ENCODE measurements at places on chromosomes 12 and 14.

DNA sequence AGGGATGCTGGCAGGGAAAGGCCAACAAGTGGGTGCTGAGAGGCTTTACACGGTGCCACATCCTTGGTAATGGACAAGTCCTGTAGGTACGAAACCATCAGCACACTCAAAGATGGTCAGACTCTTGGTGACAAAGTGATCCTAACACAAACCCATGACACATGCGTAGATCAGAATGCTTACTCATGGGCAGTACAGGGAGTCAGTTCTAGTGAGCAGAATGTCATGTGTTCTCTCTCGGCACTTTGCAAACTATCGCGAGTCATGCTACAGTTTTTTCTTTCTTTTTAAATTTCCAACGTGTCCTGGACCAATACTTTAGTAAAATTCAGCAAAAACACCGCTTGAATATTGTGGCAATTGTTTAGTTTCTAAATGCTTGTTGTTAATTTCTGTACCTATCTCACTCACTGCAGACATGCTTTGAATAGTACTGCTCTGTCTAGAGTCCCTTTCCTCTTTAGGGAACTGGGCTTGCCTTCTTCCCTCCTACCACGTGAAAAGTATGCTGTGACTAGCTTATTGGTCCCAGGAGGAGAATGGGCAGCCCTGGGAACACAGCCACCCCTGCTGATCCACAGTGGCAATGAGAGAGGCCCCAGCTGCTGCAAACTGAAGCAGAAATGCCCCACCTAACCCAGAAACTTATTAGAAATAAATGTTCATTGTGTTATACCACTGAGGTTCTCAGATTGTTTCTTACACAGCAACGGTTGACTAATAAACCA, 62.4 kb downstream of the UBR7 start:
- no peak for DNase-seq

DNA sequence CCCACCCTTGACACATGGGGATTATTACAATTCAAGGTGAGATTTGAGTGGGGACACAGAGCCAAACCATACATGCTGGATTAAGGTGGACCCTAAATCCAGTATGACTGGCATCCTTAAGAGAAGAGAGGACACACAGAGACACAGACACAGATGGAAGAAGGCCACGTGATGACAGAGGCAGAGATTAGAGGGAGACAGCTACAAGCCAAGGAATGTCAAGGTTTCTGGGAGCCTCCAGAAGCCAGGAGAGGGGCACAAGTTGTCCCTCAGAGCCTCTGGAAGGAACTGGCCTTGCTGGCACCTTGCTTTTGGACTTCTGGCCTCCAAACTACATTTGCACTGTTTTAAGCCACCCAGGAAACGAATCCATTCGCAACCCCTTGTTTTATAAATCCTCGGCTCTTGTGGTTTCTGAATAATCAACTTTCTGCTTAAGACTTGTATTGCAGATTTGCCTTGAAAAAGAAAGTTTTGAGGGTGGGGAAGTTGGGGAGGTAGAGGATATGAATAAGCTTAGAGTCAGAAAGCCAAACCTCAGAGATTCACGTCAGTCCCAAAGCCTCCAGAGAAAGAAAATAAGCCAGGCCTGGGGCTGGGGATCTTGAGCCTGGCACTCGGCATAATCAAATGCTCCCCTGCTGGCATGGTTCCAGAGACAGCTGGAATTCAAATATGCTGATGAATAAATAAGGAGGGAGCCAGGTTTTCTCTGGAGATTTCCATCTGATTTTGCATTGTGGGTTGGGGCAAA, 224.2 kb upstream of the PWP1 start:
- DNase-seq, result no peak

GRCh38 chr14:64873506-64874219, 6.0 kb downstream of the SPTB start:
- no peak for DNase-seq

DNA sequence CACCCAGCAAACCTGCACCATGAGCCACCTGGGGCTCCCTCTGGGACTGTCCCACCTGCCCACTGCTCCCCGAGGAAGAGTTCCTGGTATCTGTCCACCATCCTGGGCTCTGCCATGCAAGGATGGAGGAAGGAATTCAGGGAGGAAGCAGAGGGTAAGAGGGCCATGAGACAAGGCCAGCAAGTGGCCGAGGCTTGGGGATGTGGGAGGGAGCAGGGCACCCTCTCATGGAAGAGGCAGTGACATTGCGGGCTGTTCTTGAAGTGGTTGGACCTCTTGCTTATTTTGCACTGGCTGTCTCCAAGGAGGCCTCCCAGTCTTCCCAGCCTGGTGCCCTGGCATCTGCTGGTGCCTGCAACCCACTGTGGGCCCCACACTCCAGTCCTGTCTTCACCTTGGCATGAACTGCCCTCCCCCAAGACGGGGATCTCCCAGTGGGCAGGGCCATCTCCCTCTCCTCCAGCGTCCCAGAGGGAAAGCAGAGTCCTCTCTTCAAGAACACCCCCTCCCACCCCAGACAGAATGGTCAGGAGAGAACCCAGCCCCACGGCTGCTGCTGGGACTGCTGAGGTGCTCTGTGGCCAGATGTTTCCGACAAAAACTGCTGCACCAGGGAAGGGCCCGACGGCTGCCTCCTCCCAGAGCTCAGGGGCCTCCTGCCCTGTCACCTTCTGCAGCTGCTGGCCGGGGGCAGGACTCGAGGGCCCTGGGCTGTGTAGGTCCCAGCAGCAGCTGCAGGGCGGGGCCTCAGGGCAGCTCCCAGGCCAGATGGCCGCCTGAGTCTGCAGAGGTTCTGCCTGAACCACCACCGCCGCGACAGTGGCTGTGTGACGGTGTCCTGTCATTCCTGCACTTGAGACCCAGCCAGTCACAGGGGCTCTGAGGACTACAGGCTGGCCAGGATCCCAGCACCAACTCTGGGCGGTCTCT, 1.8 kb upstream of the AKT1 start:
- no peak for DNase-seq

GRCh38 chr14:36619131-36619530, 36.7 kb upstream of the NKX2-8 start:
- DNase-seq, result no peak

DNA sequence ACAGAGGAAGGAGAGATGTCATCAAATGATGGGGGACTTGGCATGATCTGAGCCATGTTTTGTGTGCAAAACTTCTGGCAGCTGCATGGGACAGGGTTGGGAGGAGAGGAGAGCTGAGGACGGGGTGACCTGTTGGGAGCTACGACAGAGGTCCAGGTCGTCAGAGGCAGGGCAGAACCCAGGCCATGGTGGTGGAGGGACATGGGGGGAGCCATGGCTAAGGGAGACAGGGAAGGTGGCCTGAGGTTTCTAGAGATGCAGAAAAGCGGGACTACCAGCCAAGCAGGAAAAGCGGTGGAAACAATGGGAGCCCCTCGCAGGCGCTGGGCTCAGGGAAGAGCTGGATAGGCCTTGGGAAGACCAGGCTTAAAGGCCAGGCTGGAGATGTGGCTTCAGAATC, 88.3 kb downstream of the DICER1 start:
- DNase-seq, result no peak

- no peak for DNase-seq
These were observed 322.4 kb upstream of the CLEC14A start for GRCh38 chr14:38578278-38578681.

DNA sequence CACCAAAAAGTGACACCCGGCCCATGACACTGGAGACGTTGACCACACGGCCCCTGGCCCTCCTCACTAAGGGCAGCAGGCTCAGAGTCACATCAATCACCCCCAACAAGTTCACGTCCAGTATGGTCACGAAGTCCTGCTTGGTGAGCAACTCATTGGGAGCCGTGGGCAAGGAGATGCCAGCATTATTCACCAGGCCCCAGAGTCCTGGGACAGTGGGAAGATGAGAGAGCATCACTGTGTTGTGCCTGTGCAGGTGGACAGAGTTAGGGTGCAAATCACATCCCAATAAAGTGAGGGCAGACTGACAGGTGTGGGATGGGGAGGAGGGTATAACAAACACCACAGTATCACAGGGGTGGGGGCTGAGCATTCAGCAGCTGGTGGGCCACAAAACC, 2.5 kb downstream of the RDH16 start:
- no peak for DNase-seq

- DNase-seq, result no peak
These were observed 4.9 kb downstream of the PLD4 start for GRCh38 chr14:104929268-104930230.

GRCh38 chr14:101732118-101732517, 29.4 kb upstream of the PPP2R5C start:
- no peak for DNase-seq

DNA sequence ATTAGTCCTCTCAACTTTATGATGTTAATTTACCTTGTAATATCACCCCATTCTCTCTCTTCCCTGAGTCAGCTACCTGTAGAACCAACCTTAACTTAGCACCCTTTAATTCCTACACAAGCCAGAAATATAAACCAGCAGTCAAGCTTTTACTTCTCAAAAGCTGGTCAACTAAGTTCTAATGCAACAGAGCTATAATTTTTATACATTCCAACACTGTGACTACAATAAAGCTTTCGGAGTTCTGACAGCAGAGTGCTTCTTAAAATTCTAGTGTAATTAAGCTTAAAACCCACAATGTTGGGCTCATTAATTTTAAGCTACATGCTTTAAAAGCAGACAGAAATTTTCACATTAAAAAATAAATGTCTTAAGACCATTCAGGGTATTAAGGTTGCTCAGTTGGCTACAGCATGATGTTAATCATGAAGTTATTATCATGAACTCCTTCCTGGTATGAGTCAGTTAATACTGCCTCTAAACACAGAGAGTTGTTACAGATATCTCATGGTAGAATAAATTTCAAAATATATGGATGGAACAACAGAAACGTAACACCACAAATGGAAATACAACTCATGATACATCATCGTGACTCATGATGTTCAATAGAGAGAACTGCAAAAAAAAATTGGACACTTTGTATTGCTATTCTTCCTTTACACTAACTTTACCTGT, 126.7 kb downstream of the EPS8 start:
- no peak for DNase-seq

DNA sequence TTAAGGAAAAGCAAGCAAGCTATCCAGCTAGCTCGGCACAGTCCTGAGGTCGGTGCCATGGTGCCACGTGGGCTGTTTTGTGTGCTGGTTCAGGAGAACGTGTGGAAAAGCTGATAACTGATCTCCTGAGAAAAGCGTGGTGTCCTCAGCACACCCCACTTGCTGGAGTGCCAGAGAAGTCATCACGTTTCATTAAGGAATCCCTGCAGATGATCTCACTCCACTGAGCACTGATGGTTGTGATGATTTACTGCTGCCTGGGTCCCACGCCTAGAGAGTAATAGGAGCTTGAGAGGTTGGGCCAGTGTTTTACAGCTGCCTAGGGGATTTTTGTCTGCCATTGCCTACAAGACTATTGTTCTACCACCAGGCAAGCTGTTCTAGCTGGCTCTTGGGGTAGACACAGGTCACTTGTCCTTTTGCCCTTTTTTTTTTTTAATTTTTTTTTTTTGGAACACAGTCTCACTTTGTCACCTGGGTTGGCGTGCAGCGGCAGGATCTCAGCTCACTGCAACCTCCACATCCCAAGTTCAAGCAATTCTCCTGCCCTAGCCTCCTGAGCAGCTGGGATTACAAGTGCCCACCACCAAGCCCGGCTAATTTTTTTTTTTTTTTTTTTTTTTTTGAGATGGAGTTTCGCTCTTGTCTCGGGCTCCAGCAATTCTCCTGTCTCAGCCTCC, 42.3 kb upstream of the EVL start:
- DNase-seq, result no peak

DNA sequence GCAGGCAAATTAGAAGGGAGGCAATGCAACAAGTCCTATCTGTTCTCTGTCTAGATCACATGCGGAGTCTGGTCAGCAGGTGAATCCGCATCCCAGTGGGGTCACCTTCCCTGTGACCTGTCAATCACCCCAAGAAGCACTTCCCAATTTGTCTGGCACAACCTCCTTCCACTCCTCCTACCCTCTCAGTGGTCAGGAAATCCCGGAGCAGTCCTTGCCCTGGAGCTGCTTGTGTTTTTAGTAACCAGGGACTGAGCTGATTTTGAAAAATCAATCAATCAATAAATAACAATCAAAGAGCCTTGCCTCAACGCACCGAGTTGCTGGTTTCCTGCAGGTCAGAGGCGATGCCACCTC, 572 bp upstream of the ACSS3 start:
- DNase-seq, result peak; percentile 95

DNA sequence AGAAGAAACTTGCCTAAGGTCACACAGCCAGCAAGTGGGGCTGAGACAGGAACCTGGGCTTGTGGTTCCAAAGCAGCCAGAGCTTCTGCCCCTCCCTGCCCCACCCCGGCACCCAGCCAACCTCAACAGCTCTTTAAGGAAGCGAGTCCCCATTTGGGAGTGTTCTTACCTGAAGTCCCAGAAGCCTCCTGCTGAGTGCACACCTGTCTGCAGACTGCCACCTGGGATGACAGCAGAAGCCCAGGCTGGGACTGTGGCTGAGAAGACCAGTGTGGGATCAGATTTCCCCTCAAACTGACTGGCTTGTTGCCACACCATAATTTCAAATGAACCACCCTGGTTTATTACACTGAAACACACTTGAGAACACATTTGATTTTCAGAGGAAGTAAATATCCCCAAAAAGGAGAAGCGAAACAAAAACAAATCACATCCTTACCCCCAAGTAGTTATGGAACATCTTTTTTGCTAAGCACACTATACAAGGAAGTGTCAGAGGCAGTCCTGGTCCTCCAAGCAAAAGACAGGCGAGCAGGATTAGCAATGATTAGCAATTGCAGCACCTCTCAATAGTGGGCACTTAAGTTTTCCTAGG, 6.3 kb upstream of the RIN3 start:
- DNase-seq, result no peak

- DNase-seq, result no peak
These were observed 14.7 kb downstream of the HMGA2 start for GRCh38 chr12:65839027-65839426.

DNA sequence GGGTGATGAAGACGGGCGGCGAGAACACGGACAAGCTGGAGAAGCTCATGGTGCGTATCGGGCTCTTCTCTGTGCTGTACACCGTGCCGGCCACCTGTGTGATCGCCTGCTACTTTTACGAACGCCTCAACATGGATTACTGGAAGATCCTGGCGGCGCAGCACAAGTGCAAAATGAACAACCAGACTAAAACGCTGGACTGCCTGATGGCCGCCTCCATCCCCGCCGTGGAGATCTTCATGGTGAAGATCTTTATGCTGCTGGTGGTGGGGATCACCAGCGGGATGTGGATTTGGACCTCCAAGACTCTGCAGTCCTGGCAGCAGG, 1.9 kb downstream of the FZD10 start:
- DNase-seq, result no peak

DNA sequence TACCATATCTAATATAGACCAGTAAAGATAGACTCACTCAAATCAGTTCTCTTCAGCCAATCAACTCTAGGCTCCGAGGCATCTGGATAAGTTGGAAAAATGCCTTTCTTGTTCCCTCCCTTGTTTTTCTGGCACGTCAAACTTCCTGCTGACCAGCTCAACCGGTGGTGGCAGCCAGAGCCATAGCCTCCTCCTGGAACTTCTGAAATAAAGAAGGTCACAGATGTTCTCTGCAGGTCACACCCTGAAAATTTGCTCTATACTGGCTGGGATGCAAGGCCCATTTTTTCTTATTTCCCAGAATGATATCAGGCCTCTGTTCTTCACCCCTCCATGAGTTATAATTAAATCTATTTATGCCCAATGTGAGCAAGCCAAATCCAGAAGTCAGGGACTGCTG, 81.9 kb downstream of the BMP4 start:
- DNase-seq, result no peak

- DNase-seq, result peak; percentile 64
These were observed 17.9 kb upstream of the RND1 start for GRCh38 chr12:48883305-48884161.

All from H9 (cell line).